ENCODE measurements at places on chromosomes 6 and 20.
A peak's percentile ranks its signal among the peaks of the same experiment; 100 is the strongest.

DNA sequence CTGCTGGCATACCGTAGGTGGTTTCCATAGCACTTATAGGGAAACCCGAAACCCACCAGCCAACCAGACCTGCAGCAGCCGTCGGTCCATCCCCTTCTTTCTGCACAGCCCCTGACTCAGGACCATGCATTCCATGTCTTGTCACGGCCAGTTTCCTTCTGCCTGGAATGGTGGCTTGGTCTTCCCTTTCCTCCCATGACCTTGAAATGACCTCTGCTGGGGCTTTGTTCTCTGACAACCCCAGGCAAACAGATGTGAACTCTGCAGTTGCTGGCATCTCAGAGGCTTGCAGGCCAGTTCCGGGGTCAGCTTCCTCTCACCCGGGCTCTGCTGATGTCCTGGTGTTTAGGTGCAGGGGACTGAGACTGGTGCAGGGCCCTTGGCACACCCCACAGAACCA is 250.8 kb downstream of the SMOC2 start:
- no peak for DNase-seq

- DNase-seq = no peak
Measured at GRCh38 chr6:108904741-108905140, 56.5 kb downstream of the ARMC2 start.

GRCh38 chr6:133644892-133645619 is 243.9 kb upstream of the TCF21 start:
- no peak for DNase-seq

GRCh38 chr6:128446497-128446896 is 73.9 kb downstream of the PTPRK start:
- DNase-seq = no peak

GRCh38 chr6:24827162-24827561 is 28.4 kb upstream of the ARMH2 start:
- no peak for DNase-seq

- no peak for DNase-seq
Measured at GRCh38 chr6:53315086-53315724, 33.5 kb downstream of the ELOVL5 start.

DNA sequence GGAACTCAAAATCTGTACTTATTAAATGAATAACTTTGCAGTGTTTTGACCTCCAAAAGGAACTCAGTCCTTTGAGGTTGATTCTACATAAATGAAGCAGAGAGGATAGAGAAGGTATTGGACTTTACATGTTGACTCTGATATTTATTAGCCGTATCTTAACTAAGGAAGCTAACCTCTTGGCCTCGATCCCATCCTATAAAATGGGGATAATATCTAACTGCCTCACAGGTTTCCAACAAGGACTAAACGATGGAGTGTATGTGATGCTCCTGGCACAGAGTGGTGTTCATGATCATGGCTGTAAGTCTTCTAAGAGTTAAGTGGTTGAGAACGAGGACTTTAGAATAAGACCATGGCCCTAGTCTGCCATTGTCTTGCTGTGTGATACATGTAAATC is 24.2 kb upstream of the MAP3K4 start:
- DNase-seq = no peak

- DNase-seq = no peak
Measured at GRCh38 chr20:59813126-59813947, 120.1 kb downstream of the SYCP2 start.

- no peak for DNase-seq
Measured at GRCh38 chr6:132481189-132481588, 31.7 kb downstream of the STX7 start.

GRCh38 chr6:154229786-154230185 is 126.8 kb downstream of the IPCEF1 start:
- DNase-seq = no peak

DNA sequence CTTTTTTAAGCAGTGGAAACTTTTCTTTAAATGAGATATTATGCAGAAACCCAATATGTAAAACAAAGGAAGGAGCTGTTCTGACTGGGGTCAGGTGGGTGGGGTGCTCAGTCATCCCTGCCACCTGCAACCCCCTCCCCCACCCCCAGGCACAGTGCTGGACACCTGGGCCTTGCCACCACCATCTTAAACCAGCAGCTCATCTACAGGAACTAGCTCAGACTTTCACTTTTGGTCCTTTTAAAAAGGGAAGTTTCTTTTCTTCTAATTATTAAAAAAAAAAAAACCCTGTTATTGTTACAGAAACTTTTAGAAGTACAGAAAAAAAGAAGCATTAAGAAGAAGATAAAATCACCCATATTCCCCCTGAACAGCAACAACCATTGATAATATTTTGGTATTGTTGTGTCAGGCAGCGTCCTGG is 37.1 kb downstream of the PPP1R16B start:
- peak; percentile 28 for DNase-seq

- no peak for DNase-seq
Measured at GRCh38 chr6:127900935-127901334, at the start of gene THEMIS. Gene THEMIS, minus strand, starts transcription at chr6:127901058. Its CDS starts 126 bp downstream, at chr6:127900932.

DNA sequence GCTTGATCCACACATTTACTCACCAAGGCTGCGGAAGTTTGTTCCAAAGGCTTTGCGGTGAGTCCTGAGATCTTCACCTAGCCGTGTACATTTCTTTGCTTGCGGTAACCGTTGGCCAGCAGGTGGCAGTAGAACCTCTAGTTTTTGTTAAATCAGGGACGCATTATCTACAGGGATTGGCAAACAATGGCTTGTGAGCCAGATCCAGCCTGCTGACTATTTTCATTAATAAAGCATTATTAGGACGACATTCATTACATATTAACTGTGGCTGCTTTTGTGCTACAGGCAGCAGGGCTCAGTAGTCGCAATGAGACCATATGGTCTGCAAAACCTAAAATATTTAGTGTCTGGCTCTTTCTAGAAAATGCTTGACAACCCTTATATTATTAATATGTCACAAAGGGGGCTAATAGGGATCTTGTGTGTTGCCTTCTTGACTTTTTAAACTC is 174.1 kb downstream of the DOK5 start:
- DNase-seq = no peak

GRCh38 chr20:59938696-59939051 is 1.4 kb downstream of the PPP1R3D start:
- no peak for DNase-seq

DNA sequence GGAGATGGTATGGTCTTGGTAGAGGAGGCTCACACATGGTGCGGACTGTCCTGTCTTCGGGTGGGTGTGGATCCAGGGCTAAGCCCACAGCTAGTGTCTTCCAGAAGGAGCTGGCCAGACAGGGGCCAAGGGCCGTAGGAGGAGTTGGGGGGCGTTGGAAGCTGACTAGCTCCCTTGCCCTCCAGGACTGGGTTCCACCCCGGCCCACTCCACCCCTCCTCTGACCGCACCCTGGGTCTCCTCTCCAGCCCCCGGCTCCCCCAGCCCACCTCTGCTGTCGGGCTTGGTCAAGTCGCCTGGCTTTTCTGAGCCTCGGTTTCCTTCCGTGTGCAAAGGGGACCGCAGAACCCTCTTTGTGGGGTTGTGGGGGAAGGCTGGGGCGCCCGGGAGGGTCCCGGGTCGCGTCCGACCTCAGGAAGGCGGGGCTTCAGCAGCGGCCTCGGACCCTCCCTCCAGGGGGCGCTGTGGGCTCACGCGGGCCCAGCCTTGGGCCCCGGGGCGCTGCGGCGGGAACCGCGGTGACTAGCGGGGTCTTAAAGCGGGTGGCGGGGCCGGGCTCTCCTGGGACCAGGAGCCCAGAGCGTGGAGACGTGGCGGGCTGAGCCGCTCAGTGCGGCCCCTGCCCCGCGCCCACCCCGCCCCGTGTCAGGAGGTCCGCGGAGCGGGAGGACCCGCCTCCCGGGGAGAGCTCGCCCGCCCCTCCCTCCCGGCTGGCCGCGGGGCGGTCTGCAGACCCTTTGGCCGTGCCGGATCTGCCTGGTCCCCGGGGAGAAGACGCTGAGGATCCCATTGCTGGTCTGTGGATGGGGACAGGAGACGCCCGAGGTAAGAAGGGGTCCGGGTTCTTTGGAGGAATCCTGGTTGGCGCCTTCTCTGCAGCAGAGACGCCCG is 5.4 kb downstream of the NPBWR2 start:
- DNase-seq = no peak

- DNase-seq = no peak
Measured at GRCh38 chr6:20366082-20366830, 35.4 kb upstream of the E2F3 start.

GRCh38 chr20:63006540-63007359 is at the start of gene BHLHE23:
Gene BHLHE23, minus strand, starts transcription at chr20:63006964. Its CDS starts 190 bp downstream, at chr20:63006774.
- DNase-seq = no peak

- DNase-seq = no peak
Measured at GRCh38 chr20:50286609-50287008, 96.0 kb downstream of the CEBPB start.

DNA sequence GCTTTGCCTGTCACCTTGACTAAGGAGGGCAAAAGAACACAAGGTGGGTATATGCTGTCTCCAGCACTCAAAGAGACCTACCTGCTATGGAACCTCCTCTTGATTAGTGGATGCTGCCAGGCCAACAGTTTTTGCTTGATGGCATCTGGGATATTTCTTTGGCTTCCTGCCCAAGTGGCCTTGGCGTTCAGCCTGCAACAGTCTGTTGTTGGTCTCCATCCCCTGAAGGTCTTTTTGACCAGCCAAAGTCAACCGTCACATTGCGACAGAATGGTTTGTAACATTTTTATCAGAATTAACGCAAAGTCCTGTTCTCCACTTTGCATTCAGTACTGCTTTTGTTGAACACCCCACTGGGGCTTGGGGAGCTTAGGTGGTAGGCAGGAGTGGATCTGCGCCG is 37.1 kb downstream of the SERPINB1 start:
- no peak for DNase-seq

DNA sequence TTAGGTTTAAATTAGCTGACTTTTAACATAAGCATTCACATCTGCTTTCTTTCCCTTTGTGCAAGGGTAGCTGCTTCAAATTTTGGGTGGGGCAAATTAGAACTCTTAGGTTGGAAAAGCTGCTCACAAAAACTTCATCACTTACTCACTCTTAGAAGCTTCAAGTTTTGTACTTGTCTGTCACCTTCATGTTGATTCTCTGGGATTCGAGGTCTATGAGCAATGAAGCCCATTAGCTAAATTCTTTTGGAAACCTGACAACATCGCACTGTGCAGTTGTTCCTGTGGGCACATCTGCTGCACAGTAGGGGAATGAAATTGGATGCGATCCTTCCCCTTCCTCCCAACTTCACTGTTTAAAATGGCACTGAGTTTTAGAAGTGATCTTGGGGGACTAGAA is 156.1 kb downstream of the UBE3D start:
- DNase-seq = no peak

DNA sequence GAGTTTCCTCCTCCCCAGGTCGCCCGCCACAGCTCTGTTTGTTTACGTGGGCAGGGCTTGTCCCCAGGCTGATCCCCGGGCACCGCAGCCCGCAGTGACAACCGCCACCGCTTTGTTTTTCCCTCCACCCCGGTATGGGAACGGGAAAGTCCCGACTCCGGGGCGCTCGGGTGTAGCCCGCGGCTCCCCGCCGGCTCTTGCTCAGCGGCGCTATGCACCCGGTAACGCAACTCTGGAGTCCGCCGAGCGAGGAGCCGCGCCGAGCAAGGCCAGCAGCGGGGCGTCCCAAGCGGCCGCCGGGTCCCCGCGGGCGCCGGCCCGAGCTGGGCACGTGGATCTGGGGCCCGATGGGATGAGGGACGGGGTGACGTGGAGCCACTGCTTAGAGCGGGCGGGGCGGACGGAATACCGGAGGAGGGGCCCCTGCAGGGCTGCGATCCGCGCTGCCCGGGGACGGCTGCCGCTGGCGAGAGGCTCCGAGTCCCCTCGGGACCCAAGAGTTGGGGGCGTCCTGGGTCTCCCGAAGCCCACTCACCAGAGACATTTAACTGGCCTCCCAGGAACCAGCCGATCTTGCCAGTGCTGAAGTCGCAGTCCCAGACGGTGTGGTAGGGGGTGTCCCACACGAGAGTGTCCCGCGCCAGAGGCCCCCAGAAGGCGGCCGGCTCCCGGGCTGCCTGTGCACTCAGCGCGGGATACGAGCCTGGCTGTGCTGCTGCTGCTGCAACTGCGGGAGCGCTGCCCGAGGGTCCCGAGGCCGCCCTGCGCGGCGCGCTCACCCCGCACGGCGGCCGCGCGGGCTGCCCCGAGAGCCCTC is 497 bp downstream of the ACSS1 start:
- DNase-seq = no peak

- no peak for DNase-seq
Measured at GRCh38 chr6:63510353-63510686, 62.0 kb upstream of the LOC128125822 start.

- no peak for DNase-seq
Measured at GRCh38 chr6:137816688-137817618, 50.1 kb upstream of the TNFAIP3 start.

All from esophagus squamous epithelium (tissue), 5 donors.